Stimulated activated CD8-positive, alpha-beta memory T cell treated with anti-CD3 and anti-CD28 coated beads, Interleukin-4, amount 100 ng/mL, for 4 hours (primary cell): ENCODE measurements at places on chromosomes 11 and 22.

DNA sequence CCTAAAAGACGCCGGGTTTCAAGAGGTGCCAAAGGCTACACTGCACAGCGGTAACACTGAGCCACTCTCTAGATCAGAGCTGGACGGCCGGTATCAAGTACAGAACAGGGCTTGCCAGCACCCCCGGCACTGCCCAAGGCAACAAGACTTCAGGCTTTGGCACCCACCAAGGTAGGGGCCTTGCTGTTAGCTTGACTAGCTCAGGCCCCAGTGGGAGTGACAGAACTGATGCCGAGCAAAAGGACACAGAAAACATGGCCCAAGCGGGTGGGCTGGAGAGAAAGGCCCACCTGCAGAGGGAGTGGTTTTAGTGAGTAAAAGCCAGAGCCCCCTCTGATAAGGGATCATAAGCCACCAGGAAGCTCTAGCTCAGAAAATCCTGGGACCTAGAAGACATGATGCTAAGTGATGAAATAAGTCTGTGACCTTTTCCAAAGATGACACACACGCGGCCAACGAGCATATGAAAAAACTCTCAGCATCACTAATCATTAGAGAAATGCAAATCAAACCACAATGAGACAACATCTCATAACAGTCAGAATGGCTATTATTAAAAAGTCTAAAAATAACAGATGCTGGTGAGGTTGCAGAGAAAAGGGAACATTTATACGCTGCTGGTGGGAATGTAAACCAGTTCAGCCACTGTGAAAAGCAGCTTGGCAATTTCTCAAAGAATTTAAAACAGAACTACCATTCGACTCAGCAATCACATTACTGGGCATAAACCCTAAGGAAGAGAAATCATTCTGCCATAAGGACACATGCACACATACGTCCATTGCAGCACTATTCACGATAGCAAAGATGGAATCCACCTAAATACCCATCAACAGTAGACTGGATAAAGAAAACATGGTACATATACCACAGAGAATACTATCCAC is 12.9 kb downstream of the EHD1 start:
- no peak for DNase-seq

GRCh38 chr11:64208796-64209562 is 2.5 kb downstream of the FERMT3 start:
- no peak for DNase-seq

- DNase-seq = no peak
Measured at GRCh38 chr22:17086788-17087497, 2.1 kb downstream of the IL17RA start.

DNA sequence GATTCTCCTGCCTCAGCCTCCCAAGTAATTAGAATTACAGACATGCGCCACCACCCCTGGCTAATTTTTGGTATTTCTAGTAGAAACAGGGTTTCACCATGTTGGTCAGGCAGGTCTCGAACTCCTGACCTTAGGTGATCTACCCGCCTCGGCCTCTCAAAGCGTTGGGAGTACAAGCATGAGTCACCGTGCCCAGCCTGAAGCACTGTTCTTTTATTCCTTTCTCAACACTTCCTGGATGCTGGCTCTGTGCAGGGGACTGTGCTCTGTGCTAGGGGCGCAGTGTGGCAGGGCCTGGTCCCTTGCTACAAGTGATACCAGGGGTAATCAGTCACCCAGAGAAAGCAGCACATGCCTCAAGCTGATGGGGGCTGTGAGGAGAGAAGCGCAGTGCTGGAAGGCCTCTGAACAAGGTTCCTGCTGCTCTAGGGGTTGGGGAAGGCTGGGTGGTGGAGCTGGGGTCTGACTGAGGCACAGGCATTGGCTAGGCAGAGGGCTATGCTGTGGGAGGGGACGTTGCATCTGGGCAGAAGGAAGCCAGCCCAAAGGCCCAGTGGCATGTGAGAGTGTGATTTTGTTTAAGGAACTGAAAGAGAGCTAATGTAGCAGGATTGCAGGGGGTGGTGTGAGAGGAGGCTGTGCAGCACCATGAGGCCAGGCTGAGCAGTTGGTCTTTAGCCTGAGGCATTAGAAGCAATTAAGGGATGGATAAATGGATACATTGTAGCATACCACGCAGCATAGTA is 42.5 kb downstream of the CABIN1 start:
- DNase-seq = no peak
